ENCODE measurements at places on chromosomes 6 and 20.

- no peak for DNase-seq
Measured at GRCh38 chr6:3390698-3391097, 66.2 kb downstream of the SLC22A23 start.

- no peak for DNase-seq
Measured at GRCh38 chr6:93790981-93791380, 371.6 kb upstream of the EPHA7 start.

DNA sequence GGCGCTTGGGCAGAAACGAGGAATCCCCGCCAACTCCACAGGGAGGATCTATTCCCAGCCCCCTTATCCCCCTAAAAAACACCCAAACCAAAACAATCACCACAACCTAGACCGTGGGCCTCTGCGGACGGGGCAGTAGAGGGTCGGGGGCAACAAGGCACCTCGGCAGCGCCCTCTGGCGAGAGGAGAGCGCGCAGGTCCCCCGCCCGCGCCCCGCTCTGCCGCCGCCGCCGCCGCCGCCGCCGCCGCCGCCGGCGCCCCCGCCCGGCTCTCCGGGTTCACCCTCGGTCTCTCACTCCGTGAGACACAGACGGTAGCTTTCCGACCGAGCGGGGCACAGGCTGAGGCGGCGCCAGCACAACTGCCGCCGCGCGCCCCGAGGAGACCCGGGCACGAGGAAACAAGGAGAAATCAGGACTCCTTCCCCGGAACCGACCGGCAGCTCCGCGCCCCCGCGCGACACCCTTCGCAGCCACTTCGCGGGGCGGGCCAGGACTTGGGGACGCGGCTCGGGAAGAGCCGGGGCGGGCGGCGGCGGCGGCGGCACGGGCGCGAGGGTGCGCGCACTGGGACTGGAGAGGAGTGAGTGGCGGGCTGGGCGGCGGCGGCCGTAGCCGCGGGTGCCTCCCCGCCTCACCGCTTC lies at the start of gene SLC35F1:
Gene SLC35F1, plus strand, starts transcription at position 307 of the 643 bp plus-strand sequence.
- no peak for DNase-seq

DNA sequence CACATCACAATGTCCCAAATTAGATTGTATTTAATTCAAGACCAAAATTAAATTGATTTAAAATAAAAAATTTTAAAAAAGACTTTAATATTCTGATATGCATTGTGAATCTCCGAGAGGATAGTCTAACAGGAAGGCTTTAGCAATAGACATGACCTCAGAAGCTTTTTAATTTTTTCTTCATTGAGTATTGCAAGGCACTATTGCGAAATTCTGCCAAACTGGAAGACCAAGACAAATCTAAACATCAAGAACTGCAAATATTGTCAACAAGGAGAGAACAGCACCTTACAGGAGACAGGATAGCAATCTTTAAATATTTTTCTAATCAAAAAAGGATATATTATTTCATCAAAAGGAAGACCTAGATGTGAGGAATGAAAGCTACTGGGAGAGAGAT lies 56.9 kb downstream of the BMP5 start:
- no peak for DNase-seq

- DNase-seq = no peak
Measured at GRCh38 chr20:21356386-21356785, 40.9 kb downstream of the NKX2-4 start.

DNA sequence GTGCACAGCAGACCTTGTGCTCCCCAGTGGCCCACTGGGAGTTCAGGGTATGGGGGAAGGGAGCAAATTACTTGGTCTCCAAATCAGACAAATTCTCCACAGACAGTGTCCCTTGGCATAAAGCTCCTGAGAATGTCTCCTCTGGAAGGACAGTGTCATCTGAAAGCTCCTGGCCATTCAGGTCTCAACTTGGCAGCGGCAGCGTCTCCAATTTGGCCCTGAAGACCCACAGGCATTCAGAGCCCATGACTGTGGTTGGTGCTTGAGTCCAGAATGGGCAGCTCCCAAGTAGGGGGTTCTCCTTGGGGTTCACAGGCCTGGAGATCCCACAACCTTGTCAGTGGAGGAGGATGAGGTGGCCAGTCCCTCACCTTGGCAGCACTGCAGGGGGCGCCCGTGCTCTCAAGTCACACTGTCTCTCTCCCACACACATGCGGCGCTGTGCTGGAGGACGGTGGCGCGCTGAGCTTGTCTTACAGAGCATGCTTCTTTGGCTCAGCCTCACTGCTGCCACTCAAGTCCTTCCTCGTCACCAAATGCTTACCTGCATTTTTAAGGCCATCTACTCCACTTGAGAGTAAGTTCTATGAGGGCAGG lies 20.7 kb downstream of the DYNLRB1 start:
- DNase-seq = peak; percentile 41

GRCh38 chr20:24668384-24668702 lies 198.9 kb downstream of the SYNDIG1 start:
- no peak for DNase-seq
